HFFc6 (cell line): ENCODE measurements at places on chromosomes 12 and 14. TPM values are rescaled to one million over a fixed set of nuclear protein-coding genes. Genes with fewer than 3 reads are reported as not detected.
A peak's percentile ranks its signal among the peaks of the same experiment; 100 is the strongest.

MGAT4C gene
- total RNA-seq: not detected in 3 replicates

TCL1B gene
- not detected in 3 replicates for total RNA-seq

DNA sequence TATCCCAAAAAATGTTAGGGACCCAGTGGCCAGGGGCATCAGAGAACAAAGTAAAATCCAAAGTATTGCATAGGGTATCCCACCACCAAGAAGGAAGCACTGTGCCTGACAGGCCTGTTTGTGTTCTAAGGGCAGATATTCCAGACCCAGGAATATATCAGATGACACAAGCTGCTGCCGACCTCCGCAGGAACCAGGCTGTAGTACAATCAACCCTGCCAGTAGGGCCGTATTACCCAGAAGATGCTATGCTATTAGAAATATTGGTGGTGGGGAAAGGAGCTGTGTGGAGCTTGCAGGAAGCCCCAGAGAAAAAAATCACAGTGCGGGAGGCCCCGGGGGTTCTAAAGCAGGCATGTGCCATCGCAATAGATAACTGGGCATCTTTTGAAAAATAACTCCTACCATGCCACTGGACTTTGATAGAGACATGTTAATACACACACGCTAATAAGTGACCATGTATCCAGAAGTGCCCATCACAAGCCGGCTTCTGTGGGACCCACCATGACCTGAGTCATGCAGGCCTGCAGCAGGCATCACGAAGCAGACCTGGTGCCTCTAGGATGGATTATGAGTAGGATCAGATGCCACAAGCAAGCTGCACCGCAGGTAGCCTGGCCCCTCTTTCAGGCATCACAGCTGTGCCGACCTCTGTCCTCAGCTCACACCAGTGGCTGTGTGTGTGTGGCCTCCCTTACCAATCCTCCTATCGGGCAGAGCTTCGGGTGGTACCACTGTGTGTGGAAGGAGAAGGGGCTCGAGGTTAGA lies 242.7 kb downstream of the BCL11B start:
- no peak overlapping the region for H3K27ac ChIP-seq
- no peak for DNase-seq
- no peaks in the 10 kb centered on the region for H3K36me3 ChIP-seq
- peaks cover 11% of the 10 kb centered on the region for H3K27me3 ChIP-seq

GRCh38 chr14:71583194-71583593 lies 349.0 kb upstream of the RGS6 start:
- H3K27me3 ChIP-seq: no peaks in the 10 kb centered on the region; the same call in 1 of the 2 replicates
- H3K27ac ChIP-seq: peak overlapping the region; percentile 88
- peaks cover 97% of the 10 kb centered on the region for H3K4me1 ChIP-seq

DNA sequence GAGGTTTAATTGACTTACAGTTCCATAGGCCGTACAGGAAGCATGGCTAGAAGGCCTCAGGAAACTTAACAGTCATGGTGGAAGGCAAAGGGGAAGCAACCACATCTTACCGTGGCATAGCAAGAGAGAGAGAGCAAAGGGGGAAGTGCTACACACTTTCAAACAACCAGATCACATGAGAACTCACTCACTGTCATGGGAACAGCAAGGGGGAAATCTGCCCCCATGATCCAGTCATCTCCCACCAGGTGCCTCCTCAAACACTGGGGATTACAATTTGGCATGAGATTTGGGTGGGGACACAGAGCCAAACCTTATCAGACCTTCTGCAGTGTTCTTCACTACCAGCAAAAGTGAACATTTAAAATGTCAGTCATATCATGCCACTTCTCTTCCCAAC lies 58.9 kb downstream of the USP15 start:
- no peak overlapping the region for H3K4me3 ChIP-seq
- H3K36me3 ChIP-seq: peaks cover 40% of the 10 kb centered on the region
- no peak overlapping the region for H3K27ac ChIP-seq
- DNase-seq: no peak
- H3K4me1 ChIP-seq: no peaks in the 10 kb centered on the region
